Mesenchymal stem cell (in vitro differentiated cells and primary cell): ENCODE measurements at places on chromosomes 2 and 18.

DNA sequence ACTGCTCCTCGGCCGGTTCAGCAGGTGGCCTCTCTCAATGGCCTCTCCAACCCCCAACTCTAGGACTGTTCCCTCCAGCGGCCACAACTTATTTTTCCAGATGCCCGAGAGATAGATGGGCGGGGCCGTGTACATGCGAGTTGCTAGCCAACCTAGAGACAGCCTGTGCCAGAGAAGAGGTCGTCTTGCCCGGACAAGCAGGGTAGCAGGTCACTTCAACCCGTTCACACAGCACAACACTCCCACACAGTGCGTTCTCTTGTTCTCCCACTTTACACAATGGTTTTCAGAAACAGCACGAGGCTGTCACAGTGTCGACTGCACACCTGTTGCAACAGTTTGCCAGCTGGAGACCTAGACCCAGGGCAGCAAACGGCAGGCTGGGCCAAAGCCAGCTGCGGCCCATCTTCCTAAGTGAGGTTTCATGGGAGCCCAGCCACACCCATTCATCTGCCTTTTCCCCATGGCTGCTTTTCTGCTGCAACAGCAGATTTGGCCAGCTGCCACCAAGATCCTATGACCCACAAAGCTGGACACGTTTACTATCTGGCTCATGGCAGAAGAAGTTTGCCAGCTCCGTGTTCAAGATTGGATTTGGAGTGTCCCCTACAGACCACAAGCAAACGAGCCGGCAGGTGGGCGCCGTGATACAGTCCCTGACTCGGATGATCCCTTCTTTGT is 7.3 kb upstream of the PRLH start:
- peaks cover 11% of the 10 kb centered on the region for H3K4me1 ChIP-seq
- peak; percentile 48 for DNase-seq
- peak overlapping the region; percentile 52 for H3K4me3 ChIP-seq
- H3K27ac ChIP-seq = no peak overlapping the region
- peaks cover 33% of the 10 kb centered on the region for H3K36me3 ChIP-seq

GRCh38 chr2:133777574-133777960 is 209.3 kb upstream of the NCKAP5 start:
- H3K27ac ChIP-seq = no peak overlapping the region
- no peak overlapping the region for H3K4me3 ChIP-seq
- H3K27me3 ChIP-seq = no peaks in the 10 kb centered on the region
- DNase-seq = no peak
- H3K4me1 ChIP-seq = peaks cover 5% of the 10 kb centered on the region
- H3K36me3 ChIP-seq = no peaks in the 10 kb centered on the region

DNA sequence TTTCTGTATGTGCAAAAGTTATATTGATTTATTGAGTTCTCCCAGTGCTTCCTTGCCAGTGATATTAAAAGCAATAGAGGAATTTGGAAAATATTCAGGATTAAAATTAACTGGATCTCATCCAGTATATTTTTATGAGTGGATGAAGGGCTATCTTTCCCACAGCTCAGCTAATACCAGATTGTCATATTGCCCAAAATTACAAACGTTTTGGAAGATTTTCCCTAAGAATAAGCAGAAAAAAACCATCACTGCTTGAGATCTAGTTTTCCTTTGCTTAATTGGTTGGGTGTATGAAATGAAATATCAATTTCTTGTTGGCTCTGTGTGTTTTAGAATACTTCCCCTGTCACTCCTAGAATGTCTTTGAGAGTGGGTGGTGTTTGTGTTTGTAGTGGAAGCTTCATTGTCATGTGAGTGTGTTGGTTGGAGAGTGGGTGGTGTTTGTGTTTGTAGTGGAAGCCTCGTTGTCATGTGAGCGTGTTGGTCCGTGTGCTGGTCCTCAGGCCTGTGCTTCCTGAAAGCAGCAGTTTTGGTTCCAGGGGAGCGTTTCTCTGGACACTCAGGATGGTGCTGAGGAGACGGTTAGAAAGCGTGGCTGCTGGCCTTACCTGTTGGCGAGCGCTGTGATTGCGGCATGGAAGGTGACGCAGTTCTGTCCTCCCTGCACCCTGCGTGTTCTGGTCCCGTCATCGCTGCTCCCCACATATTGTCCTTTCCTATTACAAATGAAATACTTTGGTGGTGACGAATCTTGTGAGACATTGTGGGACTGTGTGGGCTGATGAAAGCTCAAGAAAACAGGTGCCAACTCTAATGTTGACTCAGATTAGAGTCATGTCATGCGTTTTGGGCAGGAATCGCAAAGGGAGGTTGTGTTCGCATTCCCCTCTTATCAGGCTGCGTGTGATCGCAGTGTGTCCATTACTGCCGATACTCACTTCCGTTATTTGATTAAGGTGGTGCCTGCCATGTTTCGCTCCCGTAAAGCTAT is 12.4 kb downstream of the ASB1 start:
- no peak overlapping the region for H3K27ac ChIP-seq
- H3K36me3 ChIP-seq = peaks cover 35% of the 10 kb centered on the region
- H3K4me1 ChIP-seq = peaks cover 15% of the 10 kb centered on the region

DNA sequence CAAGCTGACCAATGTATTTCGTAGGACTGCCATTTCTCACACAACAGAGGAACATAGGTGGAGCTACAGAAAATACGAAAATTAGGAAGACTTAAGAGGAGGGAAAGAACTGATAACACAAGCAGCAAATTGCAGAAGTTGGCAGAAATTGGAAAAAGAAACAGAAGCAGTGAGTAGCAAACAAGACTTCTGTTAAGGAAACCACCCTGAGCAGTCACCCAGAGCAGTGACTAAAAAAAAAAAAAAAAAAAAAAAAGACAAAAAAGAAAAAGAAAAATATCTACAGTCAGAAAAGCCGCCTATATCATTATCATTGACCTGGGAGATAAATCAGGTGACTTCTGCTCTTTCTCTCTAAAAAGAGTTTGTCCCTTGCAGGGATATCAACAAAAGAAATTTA is 21.4 kb downstream of the STK17B start:
- no peak for DNase-seq
- no peaks in the 10 kb centered on the region for H3K27me3 ChIP-seq
- H3K27ac ChIP-seq = no peak overlapping the region
- no peaks in the 10 kb centered on the region for H3K4me1 ChIP-seq
- H3K36me3 ChIP-seq = peaks cover 41% of the 10 kb centered on the region

DNA sequence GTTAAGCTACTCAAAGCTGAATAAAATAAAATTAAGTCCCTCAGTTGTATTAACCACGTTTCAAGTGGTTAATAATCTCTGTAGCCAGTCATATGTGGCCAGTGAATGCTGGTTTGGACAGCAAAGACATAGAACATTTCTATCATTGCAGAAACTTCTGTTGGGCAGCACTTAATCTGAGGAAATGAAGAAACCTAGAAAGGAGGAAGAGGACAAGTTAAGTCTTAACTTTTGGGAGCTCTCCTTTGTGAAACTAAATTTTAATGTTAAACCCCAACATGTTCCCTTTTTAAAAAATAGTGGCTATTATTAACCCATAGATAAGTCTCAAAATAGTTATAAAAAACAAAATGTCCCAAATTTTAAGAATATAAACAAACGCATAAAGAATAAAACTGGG is 421.3 kb downstream of the ARHGAP15 start:
- H3K27ac ChIP-seq = no peak overlapping the region
- DNase-seq = no peak
- H3K4me1 ChIP-seq = no peaks in the 10 kb centered on the region
- H3K4me3 ChIP-seq = no peak overlapping the region
- H3K27me3 ChIP-seq = no peaks in the 10 kb centered on the region

GRCh38 chr18:63534615-63535014 is 7.6 kb upstream of the SERPINB12 start:
- no peaks in the 10 kb centered on the region for H3K27me3 ChIP-seq
- H3K4me3 ChIP-seq = no peak overlapping the region
- no peaks in the 10 kb centered on the region for H3K4me1 ChIP-seq
- DNase-seq = no peak

GRCh38 chr2:25228848-25229278 is 60.5 kb upstream of the POMC start:
- peak; percentile 87 for DNase-seq
- peaks cover 8% of the 10 kb centered on the region for H3K4me1 ChIP-seq
- H3K36me3 ChIP-seq = peaks cover 40% of the 10 kb centered on the region
- H3K27ac ChIP-seq = no peak overlapping the region
- no peak overlapping the region for H3K4me3 ChIP-seq

DNA sequence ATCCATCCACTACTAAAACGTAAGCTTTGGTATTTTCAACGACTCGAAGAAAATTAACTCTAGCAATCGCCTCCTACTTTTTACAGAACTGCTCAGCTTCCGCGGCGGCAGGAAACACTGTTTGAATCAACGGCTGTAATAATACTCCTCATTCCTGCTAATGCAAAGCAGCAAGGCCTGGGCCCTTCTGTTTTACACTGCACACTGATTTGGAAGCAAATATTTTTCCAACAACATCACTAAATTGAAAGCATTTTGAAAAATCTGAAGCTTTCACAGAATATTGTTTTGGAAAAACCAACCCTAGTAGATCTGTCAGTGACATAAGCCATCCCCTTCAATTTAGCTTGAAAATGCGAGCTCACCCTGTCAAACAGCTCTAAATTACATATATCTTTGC is 261.2 kb downstream of the TXNL1 start:
- no peak overlapping the region for H3K27ac ChIP-seq
- H3K4me1 ChIP-seq = no peaks in the 10 kb centered on the region
- DNase-seq = no peak
- H3K36me3 ChIP-seq = no peaks in the 10 kb centered on the region

DNA sequence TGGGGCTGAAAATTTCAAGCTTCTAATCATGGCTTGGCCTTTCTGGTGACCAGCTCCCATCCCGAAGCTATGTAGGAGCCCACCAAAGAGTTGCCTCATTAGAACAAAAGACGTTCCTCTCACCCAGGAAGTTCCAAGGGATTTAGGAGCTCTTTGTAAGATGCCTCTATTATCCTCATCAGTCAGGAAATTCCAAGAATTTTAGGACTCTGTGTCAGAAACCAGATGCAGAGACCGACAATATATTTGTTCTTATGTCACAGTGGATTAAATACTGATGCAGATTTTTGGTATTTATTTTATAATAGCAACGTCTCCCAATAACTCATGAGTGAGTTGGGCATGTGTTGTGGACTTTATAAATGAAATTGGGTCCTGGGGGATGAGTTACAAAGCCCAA is 91.8 kb upstream of the SKOR2 start:
- no peaks in the 10 kb centered on the region for H3K4me1 ChIP-seq
- no peak overlapping the region for H3K27ac ChIP-seq
- no peaks in the 10 kb centered on the region for H3K36me3 ChIP-seq
- DNase-seq = no peak
- no peaks in the 10 kb centered on the region for H3K27me3 ChIP-seq
- H3K4me3 ChIP-seq = no peak overlapping the region

GRCh38 chr2:233081731-233082221 is 21.6 kb downstream of the INPP5D start:
- no peak for DNase-seq
- H3K36me3 ChIP-seq = no peaks in the 10 kb centered on the region
- H3K27ac ChIP-seq = no peak overlapping the region
- H3K4me1 ChIP-seq = no peaks in the 10 kb centered on the region
- H3K27me3 ChIP-seq = peaks cover 32% of the 10 kb centered on the region

GRCh38 chr2:147572622-147573021 is 272.2 kb upstream of the ACVR2A start:
- no peak overlapping the region for H3K27ac ChIP-seq
- no peaks in the 10 kb centered on the region for H3K36me3 ChIP-seq
- no peak for DNase-seq
- H3K4me3 ChIP-seq = no peak overlapping the region
- no peaks in the 10 kb centered on the region for H3K4me1 ChIP-seq
- H3K27me3 ChIP-seq = no peaks in the 10 kb centered on the region

GRCh38 chr2:16425462-16426336 is 239.9 kb downstream of the CYRIA start:
- no peak for DNase-seq
- no peak overlapping the region for H3K4me3 ChIP-seq
- H3K4me1 ChIP-seq = no peaks in the 10 kb centered on the region
- no peaks in the 10 kb centered on the region for H3K27me3 ChIP-seq
- no peaks in the 10 kb centered on the region for H3K36me3 ChIP-seq

DNA sequence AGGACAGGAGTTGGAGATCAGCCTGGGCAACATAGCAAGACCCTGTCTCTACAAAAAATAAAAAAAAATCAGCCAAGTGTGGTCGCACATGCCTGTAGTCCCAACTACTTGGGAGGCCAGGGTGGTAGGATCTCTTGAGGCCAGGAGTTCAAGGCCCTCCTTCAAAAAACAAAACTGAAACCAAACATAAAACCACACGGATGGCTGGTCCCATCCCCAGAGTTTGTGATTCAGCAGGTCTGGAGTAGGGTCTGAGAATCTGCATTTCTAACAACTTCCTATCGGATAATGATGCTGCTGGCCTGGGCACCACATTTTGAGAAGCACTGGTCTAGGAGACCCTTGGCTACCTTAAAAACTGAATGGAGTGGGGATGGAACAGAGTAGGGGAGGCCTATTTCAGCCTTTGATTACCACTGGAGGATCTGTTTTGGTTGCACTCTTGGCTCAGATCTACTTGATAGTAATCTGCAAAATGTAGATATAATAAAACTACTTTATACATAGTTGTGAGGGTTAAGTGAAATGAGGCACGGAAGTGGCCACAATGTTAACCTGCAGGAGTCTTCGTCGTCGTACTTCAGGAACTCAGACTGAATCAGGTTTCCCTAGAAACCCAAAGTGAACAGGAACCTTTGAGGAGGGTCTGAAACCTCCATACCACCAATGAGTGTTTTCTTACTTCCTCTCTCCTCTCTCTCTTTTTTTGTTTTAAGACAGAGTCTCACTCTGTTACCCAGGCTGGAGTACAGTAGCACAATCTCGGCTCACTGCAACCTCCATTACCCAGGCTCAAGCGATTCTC is 25.5 kb upstream of the NFE2L2 start:
- no peaks in the 10 kb centered on the region for H3K27me3 ChIP-seq
- H3K4me1 ChIP-seq = no peaks in the 10 kb centered on the region
- no peaks in the 10 kb centered on the region for H3K36me3 ChIP-seq
- no peak for DNase-seq
- no peak overlapping the region for H3K27ac ChIP-seq

- DNase-seq = no peak
- H3K4me3 ChIP-seq = no peak overlapping the region
- H3K27ac ChIP-seq = no peak overlapping the region
- H3K27me3 ChIP-seq = peaks cover 67% of the 10 kb centered on the region
- peaks cover 8% of the 10 kb centered on the region for H3K36me3 ChIP-seq
Observed at GRCh38 chr18:79383388-79384056, 12.2 kb upstream of the NFATC1 start.

GRCh38 chr2:62964050-62964449 is 86.6 kb upstream of the OTX1 start:
- H3K4me3 ChIP-seq = no peak overlapping the region
- no peaks in the 10 kb centered on the region for H3K4me1 ChIP-seq
- H3K36me3 ChIP-seq = peaks cover 93% of the 10 kb centered on the region
- DNase-seq = no peak
